ENCODE measurements at places on chromosomes 2 and 18.
A peak's percentile ranks its signal among the peaks of the same experiment; 100 is the strongest.

DNA sequence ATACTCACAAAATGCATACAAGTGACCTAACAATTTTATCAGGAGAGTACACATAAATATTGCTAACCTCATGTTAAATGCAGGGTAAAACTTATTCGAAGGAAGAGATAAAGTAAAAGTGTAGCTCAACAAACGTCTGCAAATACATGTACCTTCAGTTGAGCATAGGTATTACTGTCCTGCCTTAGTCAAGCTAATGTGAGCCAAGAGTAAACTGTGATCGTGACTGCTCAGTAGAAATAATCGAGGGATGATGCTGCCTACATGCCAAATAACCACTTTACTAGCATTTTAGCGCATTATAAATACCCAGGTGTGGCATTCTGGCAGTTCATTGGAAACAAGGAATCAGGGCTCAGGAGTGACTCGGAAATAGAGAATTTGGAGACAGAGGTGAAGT lies 779.5 kb downstream of the SOCS6 start:
- DNase-seq, result no peak

DNA sequence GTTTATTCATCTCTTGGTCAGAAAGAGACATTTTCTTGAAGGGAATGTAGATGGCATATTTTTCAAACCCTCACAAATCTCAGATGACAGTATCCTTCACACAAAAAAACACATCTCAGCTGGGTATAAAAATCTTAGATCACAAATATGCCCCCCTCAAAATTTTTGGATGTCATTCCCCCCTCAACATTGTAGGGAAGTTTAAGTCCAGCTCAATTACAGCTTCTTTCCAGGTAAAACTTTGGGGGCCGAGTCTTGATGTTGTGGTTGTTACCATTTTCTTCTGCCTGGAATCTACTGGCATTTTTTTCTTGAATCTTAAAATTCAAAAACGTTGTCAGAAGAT lies 46.1 kb downstream of the HDAC4 start:
- DNase-seq, result no peak

- DNase-seq, result no peak
These were observed 4.3 kb downstream of the PMAIP1 start for GRCh38 chr18:59904011-59904601.

DNA sequence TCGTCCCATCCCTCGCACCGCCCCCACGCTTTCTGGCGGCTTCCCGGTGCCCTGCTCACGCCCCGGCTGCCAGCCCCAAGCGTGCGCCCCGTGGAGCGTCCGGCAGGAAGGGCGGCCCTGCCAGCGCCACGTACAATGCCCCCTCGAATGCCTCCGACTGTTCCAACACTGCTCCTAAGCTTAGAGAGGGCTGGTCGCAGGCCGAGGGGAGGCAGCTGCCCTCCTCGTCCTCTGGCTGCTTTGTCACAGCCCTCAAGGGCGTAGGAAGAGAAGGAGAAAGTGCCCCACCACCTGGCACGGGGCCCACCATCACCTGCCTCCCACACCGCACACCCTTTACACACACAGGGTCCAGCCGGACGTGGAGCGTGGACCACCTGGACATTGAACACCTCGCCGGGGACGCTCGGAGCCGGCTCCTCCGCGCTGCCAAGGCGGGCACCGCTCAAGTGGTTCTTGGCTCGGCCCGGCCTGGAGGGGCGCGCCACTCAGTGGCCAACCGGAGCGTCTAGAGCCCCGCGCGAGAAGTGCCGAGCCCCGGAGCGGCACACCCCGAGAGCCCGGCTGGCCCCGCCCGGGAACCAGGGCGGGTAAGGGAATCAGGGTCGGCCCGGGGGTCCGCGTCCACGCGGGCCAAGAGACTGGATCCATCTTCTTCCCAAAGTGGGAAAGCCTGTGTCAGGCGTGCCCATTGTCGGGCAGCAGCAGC lies 830 bp downstream of the DNER start:
- peak; percentile 84 for DNase-seq

- DNase-seq, result no peak
These were observed 12.0 kb upstream of the DDX1 start for GRCh38 chr2:15579641-15580040.
